ENCODE measurements at places on chromosomes 3 and 15.
A peak's percentile ranks its signal among the peaks of the same experiment; 100 is the strongest.

GRCh38 chr15:90818251-90819210 is 49.9 kb upstream of the FURIN start:
- peak; percentile 91 for DNase-seq

DNA sequence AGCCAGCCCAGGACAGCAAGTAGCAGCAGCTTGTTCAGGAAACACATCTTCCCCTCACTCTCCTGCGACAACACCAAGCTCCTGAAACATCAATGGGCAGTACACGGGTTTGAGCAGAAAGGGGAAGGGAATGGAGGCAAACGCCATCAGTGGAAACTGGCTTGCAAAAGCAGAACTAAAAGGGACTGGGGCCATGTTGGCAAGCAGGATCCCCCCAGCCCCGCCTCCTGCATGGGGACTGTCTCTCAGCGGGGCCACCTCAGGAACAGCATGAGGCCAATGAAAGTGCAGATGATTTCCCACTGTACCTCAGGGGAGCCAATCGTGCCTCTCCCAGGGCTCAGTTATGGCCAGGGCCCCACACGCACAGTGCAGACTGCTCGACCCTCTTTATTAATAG is 6.8 kb downstream of the CDAN1 start:
- peak; percentile 41 for DNase-seq

DNA sequence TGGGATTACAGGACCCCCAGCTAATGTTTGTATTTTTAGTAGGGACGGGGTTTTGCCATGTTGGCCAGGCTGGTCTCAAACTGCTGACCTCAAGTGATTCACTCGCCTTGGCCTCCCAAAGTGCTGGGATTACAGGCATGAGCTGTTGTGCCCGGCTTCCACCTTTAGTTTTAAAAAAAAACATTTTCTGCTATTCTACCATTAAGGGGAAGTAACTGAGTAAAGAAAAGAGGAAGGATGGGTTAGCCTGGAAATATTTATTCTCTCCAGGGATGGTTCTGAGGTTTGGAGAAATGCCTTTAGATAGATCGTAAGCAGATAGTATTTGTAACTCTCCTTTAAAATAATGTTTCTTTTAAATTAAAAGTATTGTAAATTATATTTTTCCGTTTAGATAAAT is 3.1 kb downstream of the AP4E1 start:
- peak; percentile 47 for DNase-seq

- DNase-seq, result no peak
Measured at GRCh38 chr15:93523481-93523880, 434.5 kb upstream of the RGMA start.

GRCh38 chr15:98075441-98075840 is 114.9 kb downstream of the ARRDC4 start:
- no peak for DNase-seq

GRCh38 chr3:160099834-160100233 is 111.2 kb downstream of the IL12A start:
- DNase-seq, result peak; percentile 30

DNA sequence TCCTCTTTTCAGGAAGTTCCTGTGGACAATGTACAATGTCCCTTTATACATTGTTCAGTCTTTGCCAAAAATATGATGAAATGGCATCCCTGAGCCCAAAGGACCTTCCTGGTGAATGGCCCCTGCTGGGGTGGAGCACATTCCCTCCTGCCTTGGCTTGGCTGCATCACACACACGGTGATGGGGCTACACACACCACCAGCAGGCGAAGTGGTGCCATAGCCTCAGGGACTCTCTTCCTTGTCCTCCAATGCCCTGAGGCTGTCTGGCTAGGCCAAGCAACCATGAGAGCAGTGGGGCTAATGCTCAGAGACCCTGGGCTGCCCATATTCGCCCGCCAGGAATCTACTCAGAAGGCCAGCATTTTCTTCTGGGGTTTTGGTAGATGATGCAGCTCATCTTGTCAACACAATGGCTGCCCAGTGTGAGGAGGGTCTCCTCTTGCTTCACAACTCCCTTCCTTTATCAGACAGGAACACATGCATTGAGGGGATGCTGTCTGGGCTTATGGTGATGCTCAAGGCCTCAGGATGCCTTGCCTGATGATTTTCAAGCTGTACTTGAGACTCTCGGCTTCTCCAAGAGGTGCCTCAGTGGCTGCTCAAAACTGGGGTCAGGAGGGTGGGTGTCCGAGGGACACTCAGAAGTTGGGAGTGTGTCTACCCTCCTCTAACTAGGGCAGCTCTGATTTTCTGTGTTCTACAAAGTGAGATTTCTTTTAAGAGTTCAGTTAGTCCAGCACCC is 40.9 kb upstream of the EPHB1 start:
- no peak for DNase-seq

DNA sequence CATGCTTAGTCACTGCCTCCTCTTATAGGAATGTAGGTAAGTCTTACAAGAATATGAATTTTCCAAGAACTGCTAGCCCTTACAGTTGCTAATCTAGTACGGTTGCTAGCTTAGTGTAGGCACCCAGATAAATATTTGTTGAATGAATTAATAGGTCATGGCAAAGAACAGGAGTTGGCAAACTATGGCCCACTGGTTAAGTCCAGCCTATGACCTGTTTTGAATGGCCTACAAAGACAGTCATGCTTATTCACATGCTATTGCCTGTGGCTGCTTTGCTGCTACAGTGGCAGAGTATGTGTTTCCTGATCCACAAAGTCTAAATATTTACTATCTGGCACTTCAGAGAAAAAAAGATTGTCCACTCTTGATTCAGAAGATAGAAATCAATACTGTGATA is 631.8 kb downstream of the AGBL1 start:
- DNase-seq, result no peak

- DNase-seq, result peak; percentile 68
Measured at GRCh38 chr15:79798311-79798710, 98.5 kb downstream of the MTHFS start.

DNA sequence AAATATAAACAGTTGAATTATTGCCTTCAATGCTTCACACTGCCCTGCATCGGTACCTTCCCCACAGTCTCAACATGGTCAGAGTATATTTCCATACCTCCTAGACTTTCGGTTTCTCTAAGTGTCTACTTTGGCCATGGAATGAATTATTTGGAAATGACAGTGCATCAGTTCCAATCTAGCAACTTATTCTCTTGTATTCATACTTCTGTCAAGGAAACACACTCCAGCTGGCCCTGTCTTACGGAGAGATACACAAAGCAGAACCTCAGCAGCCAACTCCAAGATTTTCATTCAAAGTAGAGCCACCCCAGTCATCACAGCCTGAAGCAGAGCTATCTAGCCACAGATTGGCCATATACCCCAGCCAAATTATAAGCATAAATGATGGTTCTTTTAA is 518.4 kb upstream of the UBE2E2 start:
- DNase-seq, result no peak

DNA sequence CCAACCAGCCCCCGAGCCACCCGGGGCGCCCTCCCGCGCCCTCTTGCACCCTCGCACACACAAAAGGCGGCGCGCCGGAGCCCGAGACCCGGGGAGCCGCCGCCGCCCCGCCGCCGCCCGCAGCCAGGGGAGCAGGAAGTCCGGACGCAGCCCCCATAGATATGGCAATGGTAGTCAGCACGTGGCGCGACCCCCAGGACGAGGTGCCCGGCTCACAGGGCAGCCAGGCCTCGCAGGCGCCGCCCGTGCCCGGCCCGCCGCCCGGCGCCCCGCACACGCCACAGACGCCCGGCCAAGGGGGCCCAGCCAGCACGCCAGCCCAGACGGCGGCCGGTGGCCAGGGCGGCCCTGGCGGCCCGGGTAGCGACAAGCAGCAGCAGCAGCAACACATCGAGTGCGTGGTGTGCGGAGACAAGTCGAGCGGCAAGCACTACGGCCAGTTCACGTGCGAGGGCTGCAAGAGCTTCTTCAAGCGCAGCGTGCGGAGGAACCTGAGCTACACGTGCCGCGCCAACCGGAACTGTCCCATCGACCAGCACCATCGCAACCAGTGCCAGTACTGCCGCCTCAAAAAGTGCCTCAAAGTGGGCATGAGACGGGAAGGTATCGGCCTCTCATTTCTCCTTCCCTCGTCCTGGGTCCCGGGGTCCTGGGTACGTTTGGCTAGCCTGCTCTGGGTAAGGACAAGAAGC is 1.6 kb downstream of the NR2F2 start:
- no peak for DNase-seq

GRCh38 chr15:65646486-65646885 is 24.7 kb downstream of the SLC24A1 start:
- DNase-seq, result no peak

DNA sequence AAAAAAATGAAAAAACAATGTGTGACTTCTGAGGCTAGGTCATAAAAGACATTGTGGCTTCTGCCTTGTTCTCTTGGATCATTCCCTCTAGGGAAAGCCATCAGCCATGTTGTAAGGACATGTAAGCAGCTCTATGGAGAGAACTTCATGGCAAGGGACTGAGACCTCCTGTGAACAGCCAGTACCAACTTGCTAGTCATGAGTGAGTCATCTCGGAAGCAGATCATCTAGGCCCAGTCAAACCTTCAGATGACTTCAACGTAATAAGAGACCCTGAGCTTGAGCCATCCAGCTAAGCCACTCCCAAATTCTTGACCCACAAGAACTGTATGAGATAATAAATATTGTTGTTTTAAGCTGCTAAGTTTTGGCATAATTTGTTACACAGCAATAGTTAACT is 4.9 kb downstream of the MON1A start:
- DNase-seq, result no peak

GRCh38 chr3:189778340-189778950 is 147.3 kb downstream of the TP63 start:
- DNase-seq, result peak; percentile 29

GRCh38 chr3:83523470-83524073 is 1435.2 kb upstream of the CADM2 start:
- DNase-seq, result peak; percentile 79

DNA sequence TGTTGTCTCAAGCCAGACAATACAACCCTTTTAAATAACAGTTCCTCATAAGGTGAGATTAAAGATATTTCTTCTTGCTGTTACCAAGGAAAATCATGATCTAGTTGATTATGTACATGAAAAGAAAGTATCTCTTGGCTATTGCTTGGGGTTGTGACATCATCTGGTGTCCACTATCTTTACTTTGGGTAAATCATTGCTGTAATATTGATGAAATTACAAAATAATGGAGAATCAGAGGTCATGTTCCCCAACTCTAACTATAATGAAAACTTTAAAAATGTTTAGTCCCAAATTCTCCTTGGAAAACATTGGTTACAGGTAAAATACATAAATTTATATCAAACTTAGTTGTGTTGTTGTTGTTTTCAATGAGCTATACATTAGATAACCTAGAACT is 142.2 kb downstream of the ARPP21 start:
- DNase-seq, result no peak

DNA sequence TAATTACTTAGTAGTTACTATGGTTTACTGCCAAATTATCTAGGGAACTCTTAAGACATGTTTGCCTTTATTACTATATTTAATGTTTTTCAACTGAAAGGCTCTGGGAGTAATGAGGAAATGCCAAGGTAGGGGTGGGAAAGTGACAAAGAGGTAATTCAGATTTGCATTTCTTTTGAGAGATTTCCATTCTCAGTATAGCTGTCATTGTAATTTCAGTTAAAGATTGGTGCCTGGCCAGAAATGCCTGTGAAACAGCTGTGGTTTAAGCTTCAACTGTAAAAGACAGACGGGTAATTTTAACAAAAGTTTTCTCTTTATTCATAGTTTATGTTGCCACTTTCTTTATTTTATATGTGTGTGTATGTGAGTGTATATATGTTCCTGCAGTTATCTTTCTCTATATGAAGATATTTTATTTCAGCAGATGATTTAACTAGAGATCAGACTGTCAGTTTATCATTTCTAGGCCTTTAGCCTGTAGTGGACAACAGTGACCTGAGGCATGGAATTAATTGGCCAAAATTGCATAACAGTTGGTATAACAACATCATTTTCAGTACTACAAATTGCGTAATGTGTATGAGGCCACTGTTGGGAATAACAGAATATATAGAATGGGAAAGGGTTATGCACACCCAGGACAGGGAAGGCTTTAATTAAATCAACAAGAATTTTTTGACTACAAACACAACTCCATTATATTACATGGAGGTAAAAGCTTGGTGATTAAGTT is 119.0 kb downstream of the BBX start:
- DNase-seq, result peak; percentile 23

GRCh38 chr3:32376115-32376514 is 15.5 kb upstream of the CMTM7 start:
- no peak for DNase-seq

GRCh38 chr3:126201168-126201567 is 20.8 kb upstream of the ALDH1L1 start:
- no peak for DNase-seq

DNA sequence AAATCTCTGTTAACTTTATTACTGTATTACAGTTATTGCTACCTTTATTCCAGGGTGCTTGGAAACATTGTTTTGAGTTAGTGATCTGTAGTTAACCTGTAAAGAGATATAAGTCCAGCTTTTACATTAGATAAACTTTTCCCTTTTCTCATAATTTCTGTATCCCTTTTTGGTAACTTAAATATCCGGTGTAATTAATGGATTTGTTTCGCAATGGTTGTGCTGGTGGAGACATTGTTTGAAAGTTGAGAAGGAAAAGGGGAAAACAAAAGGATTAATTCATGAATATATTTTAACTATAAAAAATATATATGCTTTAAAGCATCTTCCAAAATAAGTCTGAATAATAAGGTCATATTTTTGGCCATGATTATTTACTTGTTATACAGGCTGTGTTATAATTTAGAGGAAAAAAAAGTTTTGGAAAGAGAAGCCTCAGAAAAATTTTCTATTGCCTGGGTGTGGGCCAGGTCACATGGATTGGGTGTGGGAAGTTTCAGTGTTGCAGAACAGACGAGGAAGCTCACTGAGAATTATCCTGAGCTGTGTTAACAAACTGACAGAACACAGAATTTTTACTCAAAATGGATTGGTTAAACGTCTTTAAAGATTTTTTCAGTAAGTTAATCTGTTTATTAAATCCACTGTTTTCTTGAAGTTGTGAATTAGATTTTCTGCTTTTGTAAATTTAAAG is 27.7 kb upstream of the IL20RB start:
- DNase-seq, result peak; percentile 36

DNA sequence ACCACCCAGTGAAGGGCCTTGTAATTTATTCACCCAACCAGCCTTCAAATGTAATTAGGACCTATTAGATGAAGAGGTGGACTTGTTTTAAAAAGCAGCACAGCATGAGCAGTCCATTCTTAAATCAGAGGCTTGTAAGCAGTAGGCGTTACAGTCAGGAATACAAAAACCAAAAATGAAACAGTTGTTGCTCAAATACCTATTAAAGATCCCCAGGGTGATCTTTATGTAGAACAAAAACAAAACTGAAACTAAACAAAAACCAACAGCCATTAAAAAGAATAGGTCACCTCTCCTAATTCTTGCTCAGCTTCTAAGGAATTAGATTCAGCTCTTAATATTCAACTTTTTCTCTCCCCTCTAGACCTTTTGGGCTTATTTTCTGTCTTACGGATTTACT is 104.9 kb upstream of the ST8SIA2 start:
- no peak for DNase-seq

GRCh38 chr3:8540456-8540855 is 38.8 kb downstream of the LMCD1 start:
- DNase-seq, result no peak

GRCh38 chr3:194014756-194015155 is 121.2 kb upstream of the HES1 start:
- DNase-seq, result no peak

Data from hematopoietic multipotent progenitor cell treated with erythropoietin and hydrocortisone succinate and interleukin-3 and kit ligand, for 4 days (in vitro differentiated cells).